DMS53 (cell line): ENCODE measurements at places on chromosomes 7 and 10.
A peak's percentile ranks its signal among the peaks of the same experiment; 100 is the strongest.

- no peak for DNase-seq
Observed at GRCh38 chr7:64515781-64516180, 47.1 kb downstream of the ZNF680 start.

DNA sequence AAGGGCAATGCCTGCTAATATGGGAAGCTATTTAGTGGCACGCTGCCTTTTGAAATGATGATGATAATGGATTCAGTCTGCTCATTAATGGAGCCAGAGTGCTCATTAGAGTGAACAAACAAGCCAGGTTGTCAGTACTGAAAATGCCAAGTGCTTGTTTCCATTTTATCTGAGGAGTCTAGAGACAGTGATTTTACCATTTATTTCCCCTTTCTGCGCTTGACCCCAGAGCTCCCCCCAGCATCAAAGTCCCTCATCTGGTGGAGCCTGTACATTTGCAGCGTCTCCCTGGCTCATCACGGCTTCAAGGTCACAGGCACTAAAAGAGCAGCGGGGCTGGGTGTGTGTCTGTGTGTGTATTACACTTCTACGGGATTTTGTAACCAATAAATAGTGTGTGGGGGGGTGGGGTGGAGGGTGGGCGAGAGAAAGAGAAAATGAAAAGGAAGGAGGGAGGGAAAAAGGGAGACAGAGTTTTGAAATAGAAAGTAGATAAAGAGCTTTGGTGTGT is 553.8 kb downstream of the TFEC start:
- peak; percentile 43 for DNase-seq

DNA sequence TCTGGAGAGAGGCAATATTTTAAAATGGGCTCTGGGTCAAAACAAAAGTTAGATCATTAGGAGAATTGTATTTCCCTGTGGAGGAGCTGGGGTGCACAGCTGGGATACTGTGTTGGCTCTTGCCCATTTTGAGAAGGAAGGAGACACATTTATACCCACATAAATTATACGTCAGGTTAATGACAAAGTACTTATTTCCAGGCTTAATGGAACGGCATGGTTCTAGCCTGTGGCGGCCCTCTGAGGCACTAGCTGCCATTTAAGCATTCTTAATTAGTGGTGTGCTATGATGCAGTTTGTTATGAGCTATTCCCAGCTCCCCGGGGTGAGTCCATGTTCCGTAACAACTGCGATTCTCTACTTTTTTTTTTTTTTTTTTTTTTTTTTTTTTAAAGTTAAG is 193.5 kb downstream of the SEC23IP start:
- no peak for DNase-seq

DNA sequence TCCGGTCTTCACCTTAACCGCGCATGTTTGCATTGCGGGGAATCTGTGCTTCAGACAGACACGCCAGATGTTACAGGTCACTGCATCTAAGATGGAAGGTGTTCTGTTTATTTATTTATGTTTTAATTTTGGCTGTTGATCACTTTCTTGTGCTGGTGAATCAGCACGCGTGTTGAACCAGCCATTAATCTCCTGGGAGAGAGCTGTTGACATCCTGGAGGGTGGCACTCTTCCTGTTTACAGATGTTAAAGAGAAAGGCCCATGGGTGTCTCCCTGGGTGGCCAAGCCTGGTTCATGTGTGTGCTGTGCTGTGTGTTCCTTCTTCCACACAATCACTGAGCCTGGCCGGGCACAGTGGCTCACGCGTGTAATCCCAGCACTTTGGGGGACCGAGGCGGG is 355.3 kb downstream of the PAXIP1 start:
- DNase-seq, result no peak

DNA sequence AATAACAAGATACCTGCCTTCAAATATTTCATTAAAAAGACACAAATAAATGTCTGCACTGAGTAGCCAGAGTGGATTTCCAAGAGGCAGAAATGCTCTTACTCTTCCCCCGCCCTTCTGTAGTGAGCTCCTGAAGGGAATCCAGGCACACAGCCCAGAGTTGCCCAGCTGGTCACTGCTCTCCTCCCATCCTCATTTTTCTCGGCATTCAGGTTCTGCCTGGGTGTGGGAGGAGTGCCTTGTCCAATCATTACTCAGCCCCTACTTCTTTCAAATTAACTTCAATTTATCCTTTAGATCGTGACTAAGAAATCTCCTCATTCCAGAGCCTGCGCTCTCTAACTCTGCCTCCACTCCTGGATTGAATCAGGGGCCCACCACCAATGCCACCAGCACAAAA is 12.2 kb downstream of the CCDC6 start:
- no peak for DNase-seq

DNA sequence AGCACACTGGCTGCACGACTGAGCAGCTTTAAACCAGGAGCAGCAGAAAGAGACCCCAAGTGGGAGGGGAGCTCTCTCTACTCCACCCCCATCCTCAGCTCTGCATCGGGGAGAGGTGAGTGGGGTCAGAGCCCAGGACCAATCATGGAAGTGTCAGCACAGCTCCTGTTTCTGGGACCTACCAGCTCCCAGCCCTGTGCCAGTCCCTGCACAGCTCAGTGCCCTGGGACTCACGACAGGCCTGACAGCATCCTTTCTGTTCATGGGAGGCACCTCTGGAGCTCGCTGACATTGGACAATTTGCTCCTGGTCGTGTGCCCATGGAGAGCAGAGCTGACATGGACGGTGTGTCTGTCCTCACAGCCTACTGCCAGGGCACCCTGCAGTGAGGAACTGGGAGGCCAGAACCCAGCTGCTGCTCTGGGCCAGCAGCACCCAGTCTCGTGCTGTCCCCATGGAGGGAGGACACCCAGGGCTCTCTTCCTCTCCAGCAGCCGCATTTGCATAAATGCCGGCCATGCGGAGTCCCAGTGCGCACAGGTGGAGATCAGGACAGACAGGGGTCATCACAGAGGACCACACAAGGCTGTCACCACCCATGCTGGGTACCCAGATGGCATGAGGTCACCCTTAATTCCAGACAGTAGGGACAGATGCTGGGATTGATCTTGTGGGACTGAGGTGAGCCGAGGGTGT is 45.9 kb upstream of the MSMB start:
- DNase-seq, result no peak

GRCh38 chr7:159119851-159120539 is 24.7 kb downstream of the VIPR2 start:
- no peak for DNase-seq

DNA sequence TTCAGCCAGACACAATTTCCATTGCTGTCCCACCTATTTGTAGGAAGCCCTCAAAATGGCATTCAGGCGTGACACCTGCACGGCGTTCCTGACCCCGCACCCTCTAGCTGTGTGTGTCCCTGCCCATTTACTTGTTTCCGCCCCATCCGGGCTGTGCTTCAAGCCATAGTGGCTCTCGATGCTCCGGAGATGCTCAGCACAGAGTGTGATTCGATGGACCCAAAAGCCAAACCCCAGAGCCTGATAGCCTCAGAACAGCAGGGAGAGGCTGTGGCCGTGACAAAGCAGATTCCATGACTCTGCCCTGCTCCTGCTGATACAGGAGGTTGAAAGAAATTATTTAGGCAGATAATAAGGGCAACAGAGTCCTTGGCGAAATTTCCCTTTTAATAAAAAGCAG is 13.4 kb downstream of the BUD31 start:
- DNase-seq, result peak; percentile 86

DNA sequence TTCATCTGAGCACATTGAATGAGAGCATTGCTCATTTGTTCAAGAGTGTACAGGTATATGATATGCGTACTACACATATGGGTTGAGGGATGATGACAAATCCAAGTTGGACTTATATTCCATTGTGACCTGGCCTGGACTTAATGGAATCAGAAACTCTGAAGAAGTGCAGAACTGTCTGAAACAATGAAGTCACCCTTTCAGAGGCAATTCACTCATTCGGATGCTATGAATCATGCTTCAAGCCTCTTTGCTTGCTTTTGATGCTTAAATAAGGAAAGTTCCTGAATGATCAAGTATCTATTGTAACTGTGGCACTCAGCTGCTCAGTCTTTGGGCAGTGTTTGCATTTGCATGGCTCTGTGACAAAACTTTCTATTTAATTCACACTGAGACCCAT is 93.4 kb downstream of the ZNF365 start:
- DNase-seq, result peak; percentile 16

GRCh38 chr7:16562456-16563220 is 36.0 kb downstream of the LRRC72 start:
- peak; percentile 68 for DNase-seq

- DNase-seq, result peak; percentile 92
Observed at GRCh38 chr10:43574001-43574892, at the start of gene ZNF239. Gene ZNF239 (minus strand): TSS chr10:43574616. CDS start chr10:43558079, 16,537 bp downstream.

DNA sequence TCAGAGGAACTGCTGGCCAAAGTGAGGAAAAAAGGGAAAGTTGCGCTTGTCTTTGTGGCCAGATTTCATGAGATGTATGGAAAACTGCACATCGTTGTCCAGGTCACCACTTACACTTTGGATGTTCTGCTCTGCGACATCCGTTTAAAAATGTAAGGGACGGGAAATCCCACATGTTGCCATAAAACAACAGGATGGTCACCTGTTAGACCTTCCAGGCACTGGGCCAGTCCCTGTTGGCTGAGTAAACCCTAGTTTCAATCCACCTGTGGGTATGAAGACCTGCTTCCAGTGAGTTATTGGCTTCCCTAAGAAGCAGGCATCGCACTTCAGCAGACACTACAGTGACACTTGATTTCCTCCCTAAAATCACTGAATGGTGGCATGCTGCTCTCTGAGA is 2.7 kb upstream of the STAMBPL1 start:
- no peak for DNase-seq

DNA sequence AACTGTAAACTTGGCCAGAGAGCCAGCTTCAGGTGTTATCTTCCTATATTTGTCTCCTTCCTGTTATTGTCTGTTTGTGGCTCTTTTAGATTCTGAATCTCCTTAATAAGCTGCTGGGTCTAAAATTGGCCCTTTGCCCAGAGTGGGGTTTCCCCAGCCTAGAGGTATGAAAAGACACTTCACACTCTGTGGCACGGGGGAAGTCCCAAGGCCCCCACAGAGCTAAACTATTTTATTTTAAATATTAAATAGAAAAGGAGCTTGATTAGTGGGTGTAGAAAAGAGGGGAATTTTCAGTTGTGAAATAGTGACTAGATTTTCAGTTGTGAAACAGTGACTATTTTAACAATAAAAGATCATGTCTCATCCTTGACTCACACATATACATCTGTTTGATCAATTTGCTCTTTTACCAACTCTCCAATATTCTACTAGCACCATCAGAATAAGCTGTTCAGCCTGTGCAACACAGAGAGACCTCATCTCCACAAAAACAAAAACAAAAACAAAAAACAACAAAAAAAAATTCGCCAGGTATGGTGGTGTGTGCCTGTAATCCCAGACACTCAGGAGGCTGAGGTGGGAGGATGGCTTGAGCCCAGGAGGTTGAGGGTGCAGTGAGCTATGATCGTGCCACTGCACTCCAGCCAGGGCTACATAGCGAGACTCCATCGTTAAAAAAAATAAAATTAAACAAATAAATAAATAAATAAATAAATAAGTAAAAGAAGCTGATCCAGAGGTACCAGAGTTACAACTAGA is 24.9 kb upstream of the ADO start:
- peak; percentile 5 for DNase-seq

DNA sequence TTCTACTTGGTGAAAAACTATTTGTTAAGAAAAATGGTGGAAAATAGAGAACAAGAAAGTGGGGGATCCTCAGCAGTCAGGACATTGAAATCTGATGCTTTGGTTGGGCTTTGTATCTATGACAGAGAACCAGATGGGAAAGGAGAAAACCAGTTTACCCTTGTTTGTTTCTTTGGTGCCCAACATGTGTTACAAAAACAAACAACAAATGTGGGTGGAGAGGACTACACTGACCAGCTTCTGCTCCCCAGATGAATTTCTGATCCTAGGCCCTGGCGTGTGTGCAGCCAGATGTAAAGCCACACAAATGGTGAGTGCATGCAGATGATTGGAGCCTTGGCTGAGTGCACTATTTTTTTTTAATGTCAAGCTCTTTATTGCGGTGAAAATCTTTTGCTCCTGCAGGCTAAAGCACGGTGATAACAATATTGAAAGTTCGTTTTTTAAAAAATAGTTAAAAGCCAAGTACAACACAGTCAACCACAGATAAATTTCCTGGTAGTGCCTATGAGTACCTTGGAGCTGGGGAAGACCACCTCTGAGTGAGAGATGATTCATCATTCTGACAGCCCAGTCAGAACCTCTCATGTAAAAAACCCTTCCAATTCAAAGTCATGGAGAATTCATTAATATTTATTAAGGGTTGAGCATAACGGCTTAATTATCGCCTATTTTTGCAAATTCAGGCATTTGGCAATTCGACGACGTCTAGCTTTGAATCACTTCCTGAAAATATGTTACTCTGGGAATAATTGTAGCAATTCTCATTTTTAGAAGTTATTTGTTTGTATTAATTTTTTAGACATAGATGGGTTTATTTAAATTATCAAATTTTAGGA is 163.7 kb downstream of the AGMO start:
- no peak for DNase-seq

GRCh38 chr7:150875791-150876190 is 23.5 kb downstream of the AOC1 start:
- DNase-seq, result peak; percentile 63
